ENCODE measurements at places on chromosomes 6 and 20.
A peak's percentile ranks its signal among the peaks of the same experiment; 100 is the strongest.

- no peak for DNase-seq
Measured at GRCh38 chr6:34436803-34437643, 11.2 kb upstream of the RPS10 start.

GRCh38 chr6:163720005-163720404 is 305.5 kb downstream of the QKI start:
- DNase-seq, result no peak

- no peak for DNase-seq
Measured at GRCh38 chr6:3835785-3836184, 13.4 kb upstream of the FAM50B start.

- DNase-seq, result peak; percentile 55
Measured at GRCh38 chr6:100464162-100464851, 414 bp downstream of the SIM1 start.

DNA sequence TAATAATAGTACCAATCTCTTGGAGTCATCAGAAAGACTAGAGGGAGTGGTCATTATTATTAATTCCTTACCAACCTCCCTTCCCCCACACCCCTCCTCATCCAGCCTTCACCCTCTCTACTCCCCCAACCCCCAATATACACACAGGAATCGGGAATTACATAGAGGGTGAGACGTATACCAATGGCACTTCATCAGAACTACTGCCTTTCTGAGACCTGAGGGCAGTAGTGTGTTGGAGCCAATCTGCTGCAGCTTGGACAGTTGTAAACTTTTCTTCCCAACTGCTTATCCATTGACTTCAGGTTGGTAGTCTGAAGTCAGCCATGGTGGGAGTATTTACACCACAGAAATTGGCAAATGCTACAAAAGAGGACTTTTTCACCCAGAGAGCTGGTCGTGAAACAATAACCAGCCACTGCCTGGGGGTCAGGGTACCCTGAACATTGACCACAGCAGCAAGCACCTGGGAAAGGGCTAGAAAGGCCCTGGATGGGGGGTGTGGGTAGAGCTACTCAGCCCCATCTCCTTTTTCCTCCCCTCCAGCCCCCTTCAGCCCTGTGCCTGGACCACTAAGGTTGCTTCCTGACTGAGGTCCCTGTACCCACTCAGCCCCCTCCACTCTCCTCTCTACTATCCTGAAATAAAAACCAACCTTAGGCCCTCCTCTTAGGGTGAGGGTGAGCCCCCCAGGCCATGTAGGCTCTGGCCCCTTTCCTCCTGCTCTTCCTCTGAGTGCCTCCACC is 161.5 kb downstream of the MRPL14 start:
- DNase-seq, result no peak

DNA sequence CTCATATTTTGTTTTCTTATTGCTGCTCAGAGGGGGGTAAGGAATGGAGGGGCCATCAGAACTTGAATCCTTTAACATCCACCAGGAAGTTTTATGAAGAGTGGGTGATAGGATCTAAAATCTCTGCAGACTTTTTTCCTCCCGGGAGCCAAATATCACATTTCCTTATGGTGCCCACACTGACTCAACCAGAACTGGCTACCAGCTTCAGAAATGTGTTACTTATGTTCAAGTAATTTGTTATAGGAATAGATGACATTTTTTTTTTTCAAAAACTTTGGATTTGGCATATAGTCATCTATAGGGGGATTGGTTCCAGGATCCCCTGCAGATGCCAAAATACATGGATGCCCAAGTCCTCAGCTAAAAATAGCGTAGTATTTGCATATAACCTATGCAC is 18.4 kb downstream of the LHFPL5 start:
- DNase-seq, result no peak

DNA sequence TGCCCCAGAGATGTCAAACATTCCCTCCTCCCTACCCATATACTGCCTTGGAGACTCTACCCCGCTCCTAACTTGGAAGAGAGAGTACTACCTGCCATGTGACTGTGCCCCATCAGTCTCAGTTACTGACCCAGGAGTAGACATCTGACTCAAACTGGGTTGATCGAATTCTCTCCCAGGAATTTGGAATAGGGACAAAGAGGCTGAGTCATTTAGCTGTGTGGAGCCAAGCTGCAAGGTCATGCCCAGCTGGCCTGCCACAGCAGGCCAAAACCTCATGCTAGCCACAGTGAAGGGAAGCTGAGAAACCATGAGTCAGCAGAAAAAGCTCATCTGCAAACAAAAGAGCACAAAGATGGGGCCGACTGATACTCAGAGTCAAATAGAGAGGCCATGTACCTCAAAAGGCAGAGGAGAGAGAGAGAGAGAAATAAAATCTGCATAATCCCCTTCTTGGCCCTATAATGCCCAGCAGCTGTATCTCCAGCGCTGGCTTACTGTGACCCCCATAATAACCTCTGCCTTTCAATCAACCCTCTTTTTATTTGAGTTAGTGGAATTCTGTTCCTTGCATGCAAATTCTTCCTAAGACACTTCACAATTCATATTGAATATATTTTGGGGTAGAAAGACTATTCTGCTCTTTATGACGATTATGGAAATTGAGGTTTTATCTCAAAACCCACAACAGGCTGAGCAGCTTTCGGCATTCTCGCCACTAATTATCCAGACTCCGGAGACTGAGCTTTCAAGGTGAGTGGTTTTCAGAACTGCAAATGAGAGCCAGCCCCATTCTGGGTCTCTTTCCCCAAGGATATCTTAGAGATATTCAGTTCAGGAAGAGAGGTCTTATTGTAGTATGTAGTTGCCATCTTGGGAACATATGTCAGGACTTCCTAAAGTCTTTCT is 21.4 kb upstream of the AKIRIN2 start:
- DNase-seq, result peak; percentile 90

- DNase-seq, result peak; percentile 56
Measured at GRCh38 chr20:51899674-51900073, 97.4 kb upstream of the SALL4 start.

DNA sequence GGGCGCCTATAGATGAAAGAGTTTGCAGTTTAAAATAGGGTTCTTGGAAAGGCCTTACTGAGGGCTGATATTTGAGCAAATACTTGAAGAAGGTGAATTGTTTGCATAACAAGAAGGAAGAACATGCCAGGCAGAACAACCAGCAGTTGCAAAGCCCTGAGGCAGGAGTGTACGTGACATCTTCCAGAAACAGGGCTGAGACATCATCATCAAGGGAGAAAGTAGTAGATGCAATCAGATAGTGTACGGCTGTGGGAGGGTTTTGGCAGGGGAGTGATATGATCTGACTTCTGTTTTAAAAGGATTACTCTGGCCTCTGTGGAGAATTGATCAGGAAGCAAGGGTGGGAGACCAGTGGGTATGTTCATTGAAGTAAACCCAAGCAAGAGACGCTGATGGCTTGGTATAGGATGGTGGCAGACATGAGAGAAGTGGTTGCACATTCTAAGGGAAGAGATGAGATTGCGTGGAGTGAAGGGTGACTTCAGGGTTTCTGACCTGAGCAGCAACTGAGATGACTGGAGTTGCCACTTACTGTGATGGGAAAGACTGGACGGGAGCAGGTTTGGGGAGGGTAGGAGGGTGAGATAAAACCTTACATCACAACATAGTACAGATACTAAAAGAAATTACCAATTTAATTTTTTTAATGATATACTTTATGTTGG is 28.8 kb downstream of the RIOK1 start:
- peak; percentile 92 for DNase-seq

DNA sequence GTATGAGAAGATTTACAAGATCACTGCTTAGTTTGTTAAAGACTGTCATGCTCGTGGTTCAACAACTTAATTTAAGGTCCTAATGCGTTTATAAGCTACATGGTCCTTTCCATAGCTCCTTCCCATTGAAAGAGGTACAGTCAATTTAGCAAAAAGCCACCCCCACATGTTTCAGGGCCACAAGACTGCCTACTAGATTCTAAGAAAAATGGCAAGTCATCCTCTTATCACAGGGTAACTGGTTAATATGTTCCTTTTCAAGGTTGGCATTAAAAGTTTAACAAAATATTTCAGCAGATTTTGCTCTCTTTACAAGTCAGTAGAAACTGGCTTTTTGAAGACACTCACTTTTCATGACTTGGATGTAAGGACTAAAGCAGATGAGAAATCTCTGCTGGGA is 15.7 kb downstream of the GSTA3 start:
- DNase-seq, result no peak

DNA sequence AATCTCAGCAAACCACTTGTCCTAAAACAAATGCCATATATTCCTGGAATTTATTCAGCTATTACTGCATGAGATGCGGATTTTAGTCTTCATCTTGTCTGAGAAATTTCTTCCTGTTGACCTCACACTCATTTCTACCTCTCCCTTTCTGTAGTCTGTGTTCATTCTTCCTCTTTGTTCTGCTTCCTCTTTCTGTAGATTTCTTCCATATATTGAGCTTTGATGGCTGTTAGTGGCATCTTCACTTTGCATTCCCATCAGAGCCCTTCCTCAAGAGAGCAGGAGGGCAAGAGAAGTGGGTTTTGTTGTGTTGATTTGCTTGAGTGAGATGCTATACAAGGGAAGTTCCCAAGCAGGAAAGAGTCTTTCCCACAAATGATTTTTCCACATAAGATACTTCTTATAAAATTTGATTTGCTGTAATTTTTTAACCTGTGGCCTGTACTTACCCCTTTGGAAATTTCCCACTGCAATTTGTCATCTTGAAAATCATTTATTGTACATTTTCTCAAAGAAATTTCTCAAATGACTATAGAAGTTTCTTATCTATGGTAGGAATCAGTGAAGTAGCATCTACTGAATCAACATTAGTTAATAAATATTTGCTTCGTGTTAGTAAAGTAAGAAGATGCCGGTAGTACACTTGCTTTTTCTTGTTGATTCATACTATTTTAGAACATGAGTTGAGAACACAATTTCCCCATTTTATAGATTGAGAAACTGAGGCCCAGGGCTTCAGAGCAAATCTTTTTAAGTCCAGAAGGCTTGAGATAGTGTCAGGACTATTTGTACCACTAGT is 43.8 kb downstream of the MAP3K4 start:
- DNase-seq, result no peak

DNA sequence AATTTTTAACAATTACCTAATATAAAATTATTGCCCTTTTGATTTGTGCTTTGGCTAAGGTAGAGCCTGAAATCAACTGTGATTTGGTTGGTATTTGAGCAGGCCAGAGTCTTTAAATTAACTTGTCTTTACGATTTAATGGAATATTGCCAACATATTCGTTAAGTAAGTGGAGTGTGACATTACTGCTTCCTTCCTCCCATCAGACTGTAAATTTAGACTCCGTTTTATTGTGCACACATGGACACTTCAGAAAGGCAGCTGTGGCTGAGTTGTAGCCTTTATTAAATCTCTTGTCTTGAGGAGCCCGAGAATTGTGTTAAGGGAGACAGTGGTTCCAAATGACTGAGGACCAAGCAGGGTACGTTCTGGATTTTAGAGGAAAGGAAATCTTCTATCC is 57.4 kb downstream of the CAP2 start:
- DNase-seq, result no peak

GRCh38 chr6:128822271-128822670 is 60.7 kb upstream of the LAMA2 start:
- DNase-seq, result no peak

DNA sequence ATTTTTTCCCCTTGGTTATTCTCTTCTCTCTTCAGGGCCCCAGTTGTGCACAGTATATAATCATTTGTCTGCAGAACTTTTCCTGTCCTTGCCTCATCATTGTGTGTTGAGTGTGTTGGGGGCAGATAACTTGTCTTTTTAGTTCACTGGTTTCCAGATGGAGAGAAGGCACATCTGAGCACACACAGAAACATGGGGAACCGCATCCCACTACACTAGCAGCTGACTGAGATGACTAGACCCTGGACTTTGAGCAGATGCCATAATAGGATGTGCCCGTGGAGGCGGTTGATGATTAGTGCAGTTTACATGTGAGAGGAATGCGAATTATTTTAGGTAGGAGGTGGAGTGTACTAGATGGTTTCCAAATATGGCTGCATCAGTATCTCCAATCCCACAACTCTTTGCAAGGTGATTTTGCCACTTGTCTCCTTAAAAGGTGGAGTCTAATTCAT is 26.5 kb upstream of the SH3BGRL2 start:
- no peak for DNase-seq

GRCh38 chr6:52788478-52788877 is 15.1 kb downstream of the GSTA1 start:
- no peak for DNase-seq

DNA sequence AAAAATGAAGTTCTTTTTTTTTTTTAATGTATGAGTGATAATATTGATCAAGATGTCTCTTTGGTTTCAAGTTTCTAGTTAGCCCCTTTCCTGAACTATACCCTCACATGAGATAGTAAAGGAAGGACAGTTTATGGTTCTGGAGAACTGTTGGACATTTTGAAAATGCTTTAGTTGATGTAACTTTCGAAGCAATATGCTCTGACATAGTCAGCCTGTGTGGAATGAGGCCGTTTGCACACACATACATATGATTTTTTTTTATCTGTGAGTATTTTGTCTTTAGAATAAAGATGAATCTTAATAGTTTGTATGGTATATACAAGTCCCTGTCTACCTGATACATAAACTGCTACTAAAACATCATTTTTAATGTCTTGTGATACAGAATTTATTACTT is 177.0 kb downstream of the ARID1B start:
- no peak for DNase-seq

- no peak for DNase-seq
Measured at GRCh38 chr6:16543521-16543920, 217.7 kb downstream of the ATXN1 start.

- DNase-seq, result no peak
Measured at GRCh38 chr20:51017251-51017650, 5.7 kb downstream of the KCNG1 start.

GRCh38 chr20:17227669-17228623 is 1.1 kb downstream of the PCSK2 start:
- DNase-seq, result peak; percentile 71

DNA sequence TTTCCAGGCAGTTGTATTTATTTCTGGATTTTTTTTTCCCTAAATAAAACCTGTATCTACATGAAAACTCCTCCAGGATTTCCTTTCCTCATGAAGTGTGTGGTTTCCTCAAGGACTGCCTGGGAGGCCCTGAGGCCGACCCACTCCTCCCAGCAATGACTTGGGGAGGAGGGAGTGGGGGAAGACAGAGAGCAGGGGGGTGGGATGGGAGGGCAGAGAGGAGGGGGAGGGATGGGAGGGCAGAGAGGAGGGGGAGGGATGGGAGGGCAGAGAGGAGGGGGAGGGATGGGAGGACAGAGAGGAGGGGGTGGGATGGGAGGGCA is 161.8 kb upstream of the AGPAT4 start:
- no peak for DNase-seq

- no peak for DNase-seq
Measured at GRCh38 chr6:41252401-41253169, 24.4 kb downstream of the TREML4 start.

GRCh38 chr6:684831-685636 is 7.9 kb downstream of the EXOC2 start:
- no peak for DNase-seq

DNA sequence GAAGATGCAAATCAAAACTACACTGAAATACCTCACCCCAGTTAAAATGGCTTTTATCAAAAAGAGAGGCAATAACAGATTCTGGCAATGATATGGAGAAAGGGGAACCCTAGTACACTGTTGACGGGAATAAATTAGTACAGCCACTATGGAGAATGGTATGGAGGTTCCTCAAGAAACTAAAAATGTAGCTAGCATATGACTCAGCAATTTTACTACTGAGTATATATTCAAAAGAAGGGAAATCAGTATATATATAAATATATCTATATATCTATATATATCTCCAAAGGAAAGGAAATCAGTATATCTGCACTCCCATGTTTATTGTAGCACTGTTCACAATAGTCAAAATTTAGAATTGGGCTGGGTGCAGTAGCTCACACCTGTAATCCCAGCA is 113.9 kb downstream of the KLHL32 start:
- DNase-seq, result no peak

Measured in ELF-1 (cell line).